ENCODE measurements at places on chromosomes 6 and 20. TPM values are rescaled to one million over a fixed set of nuclear protein-coding genes. Genes with fewer than 3 reads are reported as not detected.
A peak's percentile ranks its signal among the peaks of the same experiment; 100 is the strongest.

C6orf118 gene
- total RNA-seq: not detected

CLPSL1 gene
- not detected for total RNA-seq

KHDC1L gene
- total RNA-seq: 0.80 TPM

- no peak for DNase-seq
- H3K4me3 ChIP-seq: no peak overlapping the region
- H3K36me3 ChIP-seq: no peaks in the 10 kb centered on the region
- H3K27me3 ChIP-seq: no peaks in the 10 kb centered on the region
These were observed 351.7 kb downstream of the CDC5L start for GRCh38 chr6:44739181-44739580.

GRCh38 chr20:44552950-44553908 is 29.1 kb upstream of the PKIG start:
- peak overlapping the region; percentile 73 for H3K27ac ChIP-seq
- DNase-seq: peak; percentile 83
- peak overlapping the region; percentile 27 for H3K4me3 ChIP-seq
- peaks cover 30% of the 10 kb centered on the region for H3K4me1 ChIP-seq

DNA sequence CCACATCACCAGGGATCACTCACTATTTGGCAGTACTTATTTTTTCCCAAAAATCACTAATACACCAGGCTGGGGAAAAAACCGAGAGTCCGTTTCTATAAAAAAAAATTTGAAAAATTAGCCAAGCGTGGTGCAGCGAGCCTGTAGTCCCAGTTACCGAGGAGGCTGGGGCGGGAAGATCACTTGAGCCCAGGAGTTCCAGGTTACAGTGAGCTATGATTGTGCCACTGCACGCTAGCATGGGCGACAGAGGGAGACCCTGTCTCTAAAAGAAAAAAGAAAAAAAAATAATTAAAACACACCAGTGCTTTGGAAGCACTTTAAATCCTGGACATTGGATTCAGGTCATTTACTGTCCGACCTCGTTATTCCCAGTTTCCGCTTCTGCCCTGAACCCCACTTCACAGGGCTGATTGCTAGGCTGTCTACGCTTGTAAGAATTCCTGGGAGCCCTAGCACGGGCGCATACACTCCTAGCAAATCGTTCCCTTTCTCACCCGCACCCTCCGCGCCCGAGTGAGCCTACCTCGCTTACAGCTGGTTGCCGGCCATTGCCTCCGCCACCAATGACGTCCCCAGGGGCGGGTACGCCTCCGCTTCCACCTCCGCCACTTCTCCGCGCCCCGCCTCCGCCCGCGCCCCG is at the start of gene TPMT:
TSS of gene TPMT (minus strand) at position 571 of the 643 bp plus-strand sequence. CDS start 5,950 bp downstream, outside the sequence.
- no peaks in the 10 kb centered on the region for H3K27me3 ChIP-seq
- peak within 1 kb of the TSS; percentile 52 for H3K27ac ChIP-seq
- H3K4me1 ChIP-seq: peaks cover 20% of the 10 kb centered on the region

DNA sequence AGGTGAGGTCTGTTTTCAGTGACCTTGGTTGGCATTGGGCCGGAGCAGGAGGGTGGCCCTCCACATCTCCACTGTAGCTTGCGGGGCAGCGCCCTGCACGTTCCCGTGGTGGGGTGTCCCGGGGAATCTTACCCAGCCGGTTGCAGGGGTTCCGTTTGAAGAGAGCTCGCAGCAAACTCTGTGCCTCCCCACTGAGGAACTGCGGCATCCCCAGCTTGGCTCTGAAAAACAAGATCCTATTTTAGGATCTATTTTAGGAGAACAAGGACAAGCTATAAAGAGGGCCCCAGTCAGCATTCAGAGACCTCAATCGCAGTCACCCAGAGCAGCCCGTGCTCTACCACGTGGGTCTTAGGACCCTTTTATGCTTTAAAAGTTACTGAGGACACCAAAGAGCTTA is 97.8 kb downstream of the RAMACL start:
- no peak for DNase-seq

GRCh38 chr6:38248500-38249234 is 391.1 kb downstream of the BTBD9 start:
- peak overlapping the region; percentile 12 for H3K4me3 ChIP-seq
- H3K36me3 ChIP-seq: peaks cover 5% of the 10 kb centered on the region
- H3K27ac ChIP-seq: peak overlapping the region; percentile 84
- H3K4me1 ChIP-seq: peaks cover 14% of the 10 kb centered on the region

- H3K36me3 ChIP-seq: no peaks in the 10 kb centered on the region
- no peaks in the 10 kb centered on the region for H3K27me3 ChIP-seq
- H3K27ac ChIP-seq: no peak overlapping the region
- no peaks in the 10 kb centered on the region for H3K4me1 ChIP-seq
- DNase-seq: no peak
These were observed 19.0 kb downstream of the DLL1 start for GRCh38 chr6:170271771-170272314.

DNA sequence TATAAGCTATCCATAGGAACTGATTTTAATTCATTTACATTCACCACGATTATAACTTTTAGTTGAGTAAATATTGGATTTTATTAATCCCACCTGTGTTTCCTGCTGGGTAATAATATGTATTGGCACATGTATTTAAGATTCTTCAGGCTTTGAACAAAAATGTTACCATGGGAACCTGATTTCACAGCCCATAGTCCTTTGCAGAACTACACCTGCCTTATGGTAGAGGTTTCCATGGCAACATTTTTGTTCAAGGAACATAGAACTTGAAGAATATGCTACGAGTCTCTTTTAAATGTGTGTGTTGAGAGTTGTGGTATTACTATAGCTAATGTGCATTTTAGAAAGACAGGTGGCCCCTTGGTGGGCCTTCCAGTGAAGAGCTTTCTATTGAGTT is 317.4 kb downstream of the SAMD5 start:
- no peak overlapping the region for H3K4me3 ChIP-seq
- H3K36me3 ChIP-seq: no peaks in the 10 kb centered on the region
- H3K27ac ChIP-seq: no peak overlapping the region
- H3K27me3 ChIP-seq: no peaks in the 10 kb centered on the region
- no peak for DNase-seq

DNA sequence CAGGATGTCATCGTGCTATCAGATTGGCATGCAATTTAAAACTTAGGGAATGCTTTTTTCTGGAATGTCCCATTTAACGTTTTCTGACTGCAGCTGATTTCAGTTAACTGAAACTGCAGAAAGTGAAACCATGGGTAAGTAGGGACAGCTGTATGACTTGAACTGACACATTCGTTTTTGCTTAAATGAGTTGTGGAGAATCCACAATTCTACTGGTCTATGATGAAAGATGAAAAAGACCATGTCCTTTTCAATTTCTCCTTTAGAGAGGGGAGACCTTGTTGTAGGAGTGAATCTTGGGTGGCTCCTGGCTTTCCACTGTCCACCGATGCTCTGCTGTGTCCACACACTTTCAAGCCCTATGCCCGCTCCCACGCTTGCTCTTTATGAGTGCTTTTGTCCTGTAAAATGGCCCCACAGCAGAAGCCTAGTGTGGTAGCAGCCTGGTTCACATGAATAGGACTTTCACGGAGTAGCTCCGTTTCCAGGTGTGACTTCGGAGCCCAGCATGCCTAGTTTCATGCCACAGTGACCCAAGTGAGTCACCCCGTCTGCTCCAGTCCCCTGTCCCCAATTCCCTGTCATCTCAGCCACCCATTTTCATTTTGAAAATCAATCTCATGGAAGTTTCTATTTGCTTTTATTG is 21.9 kb downstream of the DYNLT1 start:
- no peak overlapping the region for H3K4me3 ChIP-seq
- no peaks in the 10 kb centered on the region for H3K4me1 ChIP-seq
- no peak overlapping the region for H3K27ac ChIP-seq
- DNase-seq: no peak

DNA sequence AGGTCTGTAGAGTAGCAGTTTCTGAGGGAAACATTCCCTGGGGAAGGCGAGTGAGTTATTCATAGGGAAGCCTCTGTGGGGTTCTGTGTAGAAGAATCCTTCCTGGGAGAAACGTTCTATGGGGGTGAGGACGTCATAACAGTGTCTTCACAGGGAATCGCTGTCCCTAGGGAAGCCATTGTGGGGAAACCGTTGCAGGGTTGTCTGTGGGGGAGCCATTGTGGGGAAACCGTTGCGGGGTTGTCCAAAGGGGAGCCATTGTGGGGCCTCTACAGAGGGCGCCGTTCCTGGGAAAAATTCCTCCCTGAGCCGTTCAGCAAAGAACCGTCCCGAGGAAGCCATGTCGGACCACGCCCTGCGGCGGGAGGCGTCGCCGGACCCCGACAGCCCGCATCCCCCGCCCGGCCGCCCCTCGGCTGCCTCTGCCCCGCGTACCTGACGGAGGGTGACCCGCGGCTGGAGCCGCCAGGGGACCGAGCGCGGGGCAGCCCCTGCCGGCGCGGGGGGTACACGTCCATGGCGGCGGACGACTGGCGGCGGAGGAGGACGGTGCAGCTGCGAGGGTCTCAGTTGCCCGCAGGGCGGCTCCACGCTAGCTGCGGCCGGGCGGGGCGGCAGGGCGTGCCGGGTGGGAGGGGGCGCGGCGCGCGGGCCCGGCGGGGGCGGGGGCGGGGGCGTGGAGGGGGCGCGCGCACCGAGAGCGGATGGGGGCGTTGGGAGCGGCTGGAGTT is at the start of gene DNAAF9:
TSS of gene DNAAF9 (minus strand) at position 630 of the 731 bp plus-strand sequence. CDS start at position 518, 112 bp downstream.
- no peaks in the 10 kb centered on the region for H3K27me3 ChIP-seq
- no peaks in the 10 kb centered on the region for H3K36me3 ChIP-seq
- DNase-seq: peak; percentile 38
- no peak within 1 kb of the TSS for H3K27ac ChIP-seq
- H3K4me1 ChIP-seq: 0 out of 2 replicates have a peak, but pooled peaks cover 17% of the 10 kb centered on the region

DNA sequence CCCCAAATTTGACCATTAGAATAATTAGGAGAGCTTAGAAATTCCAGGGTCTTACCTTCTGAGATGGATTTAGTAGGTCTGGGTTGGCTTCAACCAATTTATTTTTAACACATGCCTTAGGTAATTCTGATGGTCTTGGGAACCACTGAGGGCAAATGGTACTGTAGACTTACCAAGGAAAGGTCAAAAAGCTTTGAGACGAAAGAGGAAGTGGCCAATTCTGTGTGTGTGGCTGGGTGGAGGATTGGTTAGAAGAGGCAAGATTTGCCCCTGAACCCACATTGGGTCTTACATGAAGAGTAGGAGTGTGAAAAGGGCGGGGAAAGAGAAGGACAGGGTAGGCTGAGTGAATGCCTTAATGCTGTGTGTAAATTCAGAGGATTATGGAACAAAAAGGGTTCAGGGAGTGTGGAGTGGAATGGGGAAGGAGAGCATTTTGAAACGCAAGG is 2.7 kb downstream of the ITCH start:
- DNase-seq: no peak
- H3K4me3 ChIP-seq: no peak overlapping the region
- H3K4me1 ChIP-seq: peaks cover 48% of the 10 kb centered on the region
- no peak overlapping the region for H3K27ac ChIP-seq

DNA sequence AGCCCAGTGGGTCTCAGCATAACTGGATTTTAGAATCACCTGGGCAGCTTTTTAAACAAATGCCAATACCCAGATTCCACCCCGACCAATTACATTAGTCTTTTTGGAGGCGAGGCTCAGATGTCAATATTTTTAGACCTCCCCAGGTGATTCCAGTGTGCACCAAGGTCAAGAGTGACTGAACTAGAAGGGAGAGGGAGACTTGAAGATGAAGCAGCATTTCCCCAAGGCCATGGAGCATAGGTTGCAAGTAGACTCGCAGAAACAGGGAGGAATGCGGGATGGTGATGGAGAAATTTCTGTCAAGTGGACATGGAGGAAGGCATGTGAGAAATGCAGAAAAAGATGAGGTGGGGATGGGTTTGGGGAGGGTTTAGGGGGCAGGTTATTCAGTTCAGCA is 64.9 kb downstream of the BCAS1 start:
- no peak for DNase-seq
- no peak overlapping the region for H3K27ac ChIP-seq
- no peak overlapping the region for H3K4me3 ChIP-seq

DNA sequence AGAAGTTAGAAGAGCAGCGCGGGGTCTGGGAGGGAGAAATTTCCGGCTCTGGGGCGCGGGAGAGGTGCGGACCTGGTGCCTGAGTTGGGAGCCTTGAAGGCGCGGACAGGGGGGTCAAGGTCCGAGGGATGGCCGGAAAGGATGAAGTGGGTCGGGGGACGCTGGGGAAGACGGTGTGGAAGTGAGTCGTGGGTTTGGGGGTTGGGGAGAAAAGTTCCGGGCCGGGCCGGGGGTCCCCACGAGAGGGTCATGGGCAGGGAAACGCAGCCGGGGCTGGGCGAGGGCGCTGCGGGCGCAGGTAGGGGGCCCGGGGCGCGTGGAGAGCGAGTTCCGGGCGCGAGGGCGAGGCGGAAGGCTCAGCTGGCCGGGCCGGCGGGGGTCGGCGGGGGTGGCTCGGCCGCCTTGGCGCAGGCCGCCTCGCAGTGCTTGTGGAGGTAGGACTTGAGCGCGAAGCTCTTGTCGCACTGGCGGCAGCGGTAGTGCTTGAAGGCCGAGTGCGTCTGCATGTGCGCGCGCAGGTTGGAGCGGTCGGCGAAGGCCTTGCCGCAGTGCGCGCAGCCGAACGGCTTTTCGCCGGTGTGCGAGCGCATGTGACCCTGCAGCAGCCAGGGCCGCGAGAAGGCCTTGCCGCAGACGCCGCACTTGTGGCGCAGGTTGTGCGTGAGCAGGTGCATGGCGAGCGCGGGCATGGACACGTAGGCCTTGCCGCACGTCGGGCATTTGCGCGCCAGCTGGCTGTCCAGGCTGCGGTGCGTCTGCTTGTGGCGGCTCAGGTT is 10.5 kb upstream of the SRXN1 start:
- no peak overlapping the region for H3K4me3 ChIP-seq
- no peak overlapping the region for H3K27ac ChIP-seq
- H3K27me3 ChIP-seq: peaks cover 63% of the 10 kb centered on the region

GRCh38 chr20:25286917-25287316 is 39.0 kb downstream of the PYGB start:
- H3K4me1 ChIP-seq: no peaks in the 10 kb centered on the region
- no peak overlapping the region for H3K27ac ChIP-seq
- no peak for DNase-seq
- H3K4me3 ChIP-seq: no peak overlapping the region
- H3K27me3 ChIP-seq: no peaks in the 10 kb centered on the region

DNA sequence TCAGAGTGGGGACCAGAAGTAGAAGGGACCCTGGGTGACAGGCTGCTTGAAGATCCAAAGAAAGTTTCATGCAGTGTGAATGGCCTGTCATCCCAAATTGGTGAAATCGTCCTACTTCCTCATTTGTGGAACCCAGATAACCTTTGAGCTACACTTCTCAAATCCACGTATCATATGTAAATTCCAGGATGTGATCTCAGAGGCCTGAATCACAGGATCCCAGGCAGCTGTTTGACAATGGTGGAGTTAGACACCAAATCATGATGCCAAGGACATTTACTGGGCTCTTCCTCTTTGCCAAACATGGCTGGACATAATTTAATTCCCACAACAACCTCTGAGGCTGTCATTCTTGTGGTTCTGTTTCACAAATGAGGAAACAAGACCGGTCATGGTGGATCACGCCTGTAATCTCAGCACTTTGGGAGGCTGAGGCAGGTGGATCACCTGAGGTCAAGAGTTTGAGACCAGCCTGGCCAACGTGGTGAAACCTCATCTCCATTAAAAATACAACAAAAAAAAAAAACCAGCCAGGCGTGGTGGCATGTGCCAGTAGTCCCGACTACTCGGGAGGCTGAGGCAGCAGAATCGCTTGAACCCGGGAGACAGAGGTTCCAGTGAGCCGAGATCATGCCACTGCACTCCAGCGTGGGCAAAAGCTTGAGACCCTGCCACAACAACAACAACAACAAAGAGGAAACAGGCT is 39.9 kb upstream of the TTPAL start:
- peak; percentile 13 for DNase-seq
- H3K36me3 ChIP-seq: no peaks in the 10 kb centered on the region
- H3K27ac ChIP-seq: no peak overlapping the region
- H3K4me1 ChIP-seq: no peaks in the 10 kb centered on the region
- H3K27me3 ChIP-seq: peaks cover 9% of the 10 kb centered on the region

- no peaks in the 10 kb centered on the region for H3K27me3 ChIP-seq
- H3K4me1 ChIP-seq: peaks cover 10% of the 10 kb centered on the region
- DNase-seq: peak; percentile 63
- H3K27ac ChIP-seq: no peak overlapping the region
- no peaks in the 10 kb centered on the region for H3K36me3 ChIP-seq
These were observed 24.7 kb upstream of the CCN6 start for GRCh38 chr6:112029045-112029822.
